ENCODE measurements at places on chromosomes 6 and 20.

DNA sequence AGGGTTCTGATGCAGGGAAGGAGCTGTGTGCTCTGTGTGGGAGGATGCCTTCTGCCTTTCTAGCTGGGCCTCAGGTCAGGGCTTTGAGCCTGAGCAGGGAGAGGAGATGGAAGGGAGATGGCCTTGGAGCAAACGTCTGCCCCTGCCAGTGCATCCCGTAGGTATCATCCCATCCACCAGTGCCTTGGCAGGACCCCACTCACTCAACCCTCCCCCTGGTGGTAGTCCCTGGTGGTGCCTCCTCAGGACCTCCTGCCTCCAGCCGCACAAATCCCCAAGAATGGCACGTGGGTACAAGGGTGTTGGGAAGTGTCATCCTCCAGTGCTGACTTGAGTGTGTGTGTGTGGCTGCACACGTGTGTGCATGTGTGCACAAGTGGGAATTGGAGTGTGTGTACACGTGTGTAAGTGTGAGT lies 23.1 kb upstream of the MICB start:
- DNase-seq = no peak

DNA sequence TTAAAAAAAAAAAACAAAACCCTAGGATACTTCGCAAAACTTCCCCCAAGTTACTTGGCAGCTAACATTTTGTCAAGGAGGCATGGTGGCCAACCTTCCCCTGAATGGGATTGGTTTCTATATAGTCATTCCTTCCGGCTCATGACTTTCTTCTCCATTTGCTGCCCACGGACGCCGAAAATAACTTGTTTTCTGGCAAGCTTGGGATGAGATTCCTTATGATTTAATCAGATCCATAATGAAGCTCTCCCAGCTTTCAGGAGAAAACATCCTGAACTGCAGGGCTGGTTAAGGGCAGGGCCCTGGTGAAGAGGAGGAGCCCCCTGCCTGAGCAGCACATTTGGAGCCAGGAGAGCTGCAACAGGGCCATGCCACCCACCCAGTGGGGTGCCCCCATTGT lies 49.9 kb downstream of the PPP1R16B start:
- DNase-seq = no peak

DNA sequence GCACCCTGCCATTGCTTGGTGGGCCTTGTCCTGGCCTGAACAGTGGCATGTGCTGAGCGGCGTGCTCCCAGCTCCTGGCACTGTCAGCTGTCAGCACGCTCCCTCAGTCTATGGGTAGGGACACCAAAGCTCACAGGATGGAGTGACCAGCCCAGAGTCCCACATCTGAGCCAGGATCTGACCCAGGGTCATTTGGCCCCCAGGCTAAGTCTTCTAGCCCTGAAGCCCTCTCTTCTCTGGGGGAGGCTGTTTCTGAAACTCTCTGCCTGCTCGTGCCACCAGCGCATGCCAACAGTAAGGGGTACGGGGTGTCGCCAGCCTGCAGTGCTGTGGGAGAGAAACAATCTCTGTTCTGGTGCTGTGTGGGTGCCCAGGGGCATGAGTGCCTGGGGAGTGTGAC lies 37.1 kb downstream of the CDH4 start:
- no peak for DNase-seq

DNA sequence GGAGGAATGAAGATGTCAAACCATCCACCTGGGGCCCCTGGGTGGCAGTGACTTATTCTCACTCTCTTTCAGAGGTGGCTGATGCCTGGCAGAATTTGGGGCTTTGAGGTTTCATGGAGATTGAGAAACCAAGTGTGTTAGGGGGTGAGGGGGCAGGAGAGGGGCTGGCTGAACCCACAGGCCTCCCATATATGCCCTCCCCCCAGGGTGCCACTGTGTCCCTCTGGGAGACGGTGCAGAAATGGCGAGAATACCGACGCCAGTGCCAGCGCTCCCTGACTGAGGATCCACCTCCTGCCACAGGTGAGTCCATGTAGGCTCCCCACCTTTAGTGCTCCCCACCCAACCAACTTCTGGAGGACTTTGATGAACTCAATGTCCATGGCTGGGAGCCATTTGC lies 7.6 kb downstream of the GLP1R start:
- DNase-seq = no peak

DNA sequence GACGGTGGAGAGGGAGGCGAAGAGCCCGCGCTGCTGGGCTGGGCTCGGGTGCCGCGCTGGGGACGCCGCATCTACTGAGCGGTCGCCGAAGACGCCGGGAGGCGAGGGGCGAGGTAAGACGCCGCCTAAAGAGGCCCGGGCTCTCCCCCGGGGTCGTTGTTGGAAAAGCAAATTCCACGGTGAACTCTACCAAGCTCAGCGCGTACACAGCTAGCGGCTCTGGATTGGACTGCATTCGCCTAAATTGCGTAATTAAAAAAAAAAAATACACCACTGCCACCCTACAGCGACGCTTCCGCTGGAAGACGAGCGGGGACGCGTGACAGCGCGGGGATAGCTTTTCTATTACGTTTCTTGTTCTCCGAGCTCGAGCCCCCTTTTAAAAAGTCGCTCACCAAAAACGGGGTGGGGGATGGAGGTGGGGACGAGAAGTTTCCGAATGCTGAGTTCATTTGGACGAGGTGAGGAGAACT lies 92.0 kb upstream of the PRDM1 start:
- peak; percentile 29 for DNase-seq

DNA sequence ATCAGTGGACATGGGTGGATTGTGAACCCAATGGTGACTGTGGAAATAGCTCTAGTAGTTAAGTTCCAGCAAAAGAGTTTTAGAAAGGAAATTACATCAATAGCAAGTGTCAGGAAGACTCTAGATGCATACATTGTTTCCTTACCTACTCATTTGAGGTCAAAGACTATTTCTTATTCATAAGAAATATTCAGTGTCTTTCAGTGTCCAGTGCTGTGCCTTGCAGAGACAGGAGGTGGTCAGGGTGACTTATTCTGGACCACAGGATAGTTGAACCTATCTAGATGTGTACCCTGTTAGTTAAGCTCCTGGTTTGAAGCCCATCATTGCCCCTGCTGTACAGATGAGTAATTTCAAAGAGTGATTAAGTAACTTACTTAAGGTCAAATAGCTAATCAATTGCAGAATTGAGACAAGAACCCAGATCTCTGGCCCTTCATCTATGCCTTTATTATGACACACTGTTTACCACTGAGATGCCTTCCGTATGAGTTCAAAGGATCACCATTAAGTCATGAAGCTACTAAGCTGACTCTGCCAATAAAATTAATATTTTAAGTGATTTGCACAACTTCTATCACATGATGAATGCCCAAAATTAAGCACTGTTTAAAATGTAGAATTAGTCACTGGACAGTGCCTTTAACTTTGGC lies 136.1 kb downstream of the PDSS2 start:
- DNase-seq = no peak

DNA sequence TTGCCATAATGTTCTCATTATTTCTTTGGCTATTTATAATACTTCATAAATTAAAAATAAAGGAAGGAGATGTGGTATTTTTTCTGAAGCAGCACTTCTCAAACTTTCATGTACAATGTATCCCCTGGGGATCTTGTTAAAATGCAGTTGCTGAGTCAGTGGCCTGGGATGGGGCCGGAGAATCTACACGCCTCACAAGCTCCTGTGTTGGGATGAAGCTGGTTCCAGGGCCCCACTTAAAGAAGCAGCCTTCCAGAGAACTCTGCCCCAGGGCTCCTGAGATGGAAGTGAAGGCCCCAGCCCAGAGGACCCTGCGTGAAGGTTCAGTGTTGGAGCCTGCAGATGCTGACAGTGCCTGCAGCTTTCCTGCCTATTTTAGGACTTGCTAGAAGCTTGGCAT lies 40.1 kb upstream of the SLC23A2 start:
- DNase-seq = no peak

DNA sequence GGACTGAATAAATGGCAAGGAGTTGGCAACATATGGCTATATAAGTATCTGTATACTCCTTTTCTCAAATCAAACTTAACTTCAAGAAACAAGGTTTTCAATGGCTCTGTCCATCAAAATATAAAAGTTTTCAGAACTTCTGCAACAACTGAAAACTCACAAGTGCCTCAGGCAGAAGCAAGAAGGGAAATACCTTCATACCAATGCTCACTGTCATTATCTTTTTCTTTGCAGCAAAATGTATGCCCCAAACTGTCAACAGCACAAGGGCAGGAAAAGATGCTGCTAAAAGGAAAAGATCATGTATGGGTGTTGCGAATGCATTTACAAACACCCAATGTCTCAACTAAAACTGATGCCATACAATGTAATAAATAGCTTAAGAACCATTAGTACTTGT lies 45.9 kb downstream of the PTPRK start:
- no peak for DNase-seq

GRCh38 chr6:14513496-14514393 lies 396.2 kb downstream of the CD83 start:
- no peak for DNase-seq

- DNase-seq = no peak
Observed at GRCh38 chr6:164763788-164764187, 545.6 kb downstream of the C6orf118 start.

GRCh38 chr20:10490706-10491105 lies 55.6 kb downstream of the SLX4IP start:
- no peak for DNase-seq

DNA sequence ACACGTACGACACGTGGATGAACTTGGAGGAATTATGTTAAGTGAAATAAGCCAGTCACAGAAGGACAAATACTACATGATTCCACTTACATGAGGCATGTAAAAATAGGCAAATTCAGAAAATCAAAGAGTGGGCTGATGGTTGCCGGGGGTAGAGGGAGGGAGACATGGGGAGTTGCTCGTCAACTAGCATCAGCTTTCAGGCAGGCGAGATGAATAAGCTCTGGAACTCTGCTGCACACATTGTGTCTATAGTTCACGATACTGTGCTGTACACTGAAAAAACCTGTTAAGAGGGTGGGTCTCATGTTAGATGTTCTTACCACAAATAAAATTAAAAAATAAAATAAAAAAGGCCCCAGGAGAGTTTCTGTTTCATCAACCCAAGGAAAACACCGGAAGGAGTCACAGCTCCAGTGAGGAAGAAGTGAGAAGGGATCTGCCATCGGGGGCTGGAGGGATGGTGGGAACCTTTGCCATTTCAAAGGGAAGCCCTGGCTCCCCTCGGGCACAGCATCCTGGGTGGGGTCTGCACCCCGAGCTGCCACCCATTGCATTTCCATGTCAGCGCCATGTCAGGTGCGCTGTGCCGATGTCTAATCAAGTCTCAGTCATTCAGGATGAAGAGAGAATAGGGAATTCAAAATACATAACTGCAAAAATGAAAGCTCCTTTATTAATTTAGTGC lies 98.3 kb downstream of the SLC22A23 start:
- no peak for DNase-seq

- no peak for DNase-seq
Observed at GRCh38 chr6:157268835-157269234, 54.5 kb downstream of the TMEM242 start.

DNA sequence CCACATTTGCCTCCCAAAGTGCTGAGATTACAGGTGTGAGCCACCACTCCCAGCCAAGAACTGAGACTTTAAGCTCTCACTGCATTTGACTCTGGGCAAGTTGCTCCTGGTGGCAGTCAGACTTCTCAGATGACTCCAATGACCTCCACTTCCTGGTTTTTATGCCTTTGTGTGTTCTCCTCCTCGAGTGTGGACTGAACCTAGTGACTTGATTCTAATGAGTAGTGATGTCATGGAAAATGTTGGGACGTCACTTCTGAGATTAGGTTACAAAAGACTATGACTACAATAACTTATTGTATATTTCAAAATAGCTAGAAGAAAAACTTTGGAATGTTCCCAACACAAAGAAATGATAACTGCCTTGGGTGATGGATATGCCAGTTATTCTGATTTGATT lies 12.0 kb downstream of the SPINT3 start:
- DNase-seq = no peak

- no peak for DNase-seq
Observed at GRCh38 chr6:119942078-119942752, 592.7 kb upstream of the MAN1A1 start.

- no peak for DNase-seq
Observed at GRCh38 chr6:356828-357251, 34.7 kb upstream of the IRF4 start.

DNA sequence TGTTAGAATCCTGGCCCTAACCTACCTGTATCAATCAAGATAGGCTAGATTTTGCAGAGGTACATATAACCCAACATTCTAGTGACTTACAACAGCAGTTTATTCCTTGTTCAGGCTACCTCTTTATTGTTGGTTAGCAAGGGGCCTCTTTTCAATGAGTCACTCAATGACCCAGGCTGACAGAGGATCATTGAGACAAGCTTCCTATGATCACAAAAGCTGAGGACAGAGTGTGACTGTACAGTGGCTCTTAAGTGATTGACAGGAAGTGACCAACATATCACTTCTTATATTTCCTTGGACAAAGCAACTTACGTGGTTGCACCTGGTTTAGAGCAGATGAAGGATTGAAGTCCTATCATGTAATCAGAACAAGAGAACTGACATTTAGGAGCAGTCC lies 740.9 kb downstream of the FRK start:
- no peak for DNase-seq

GRCh38 chr20:35199740-35200139 lies 26.8 kb upstream of the MMP24 start:
- DNase-seq = no peak

DNA sequence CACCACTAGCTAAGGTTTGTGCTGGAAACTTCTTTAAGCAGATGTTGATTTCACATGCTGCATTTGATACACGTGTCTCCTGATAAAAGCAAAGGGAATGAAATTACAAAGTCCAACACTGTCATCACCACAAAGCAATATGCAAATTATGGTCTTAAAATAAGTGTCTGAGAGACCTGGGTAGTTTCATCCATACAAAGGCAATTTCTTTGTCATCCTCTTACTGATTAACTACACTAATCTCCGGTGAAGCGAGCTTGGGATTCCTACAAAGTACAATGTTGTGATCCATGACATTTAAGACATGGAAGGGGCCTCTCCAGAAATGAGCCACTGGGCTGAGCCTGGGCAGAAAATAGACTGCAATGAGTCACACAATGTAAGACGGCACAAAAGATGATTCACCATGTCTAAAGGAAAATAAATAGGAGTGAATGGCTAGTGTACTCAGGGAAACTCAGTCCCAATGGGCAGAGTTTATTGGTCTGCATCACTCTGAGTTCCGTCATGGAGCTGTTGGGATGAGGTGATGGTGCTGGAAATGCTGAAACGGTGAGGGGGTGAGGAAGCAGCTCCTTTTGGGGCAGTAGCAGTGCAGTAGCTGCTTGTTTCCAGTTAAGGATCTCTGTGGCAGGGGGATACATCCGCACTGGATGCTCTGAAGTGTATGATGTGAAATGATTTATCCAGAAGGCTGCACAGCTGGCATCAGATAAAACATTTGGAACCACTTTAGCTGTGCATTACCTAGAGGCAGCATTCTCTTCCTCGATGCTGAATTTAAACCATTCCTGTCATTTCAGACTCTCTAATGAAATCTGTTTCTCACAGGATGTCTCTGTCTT lies 103.3 kb downstream of the IBTK start:
- no peak for DNase-seq

GRCh38 chr6:654136-654535 lies 2.8 kb downstream of the HUS1B start:
- no peak for DNase-seq

DNA sequence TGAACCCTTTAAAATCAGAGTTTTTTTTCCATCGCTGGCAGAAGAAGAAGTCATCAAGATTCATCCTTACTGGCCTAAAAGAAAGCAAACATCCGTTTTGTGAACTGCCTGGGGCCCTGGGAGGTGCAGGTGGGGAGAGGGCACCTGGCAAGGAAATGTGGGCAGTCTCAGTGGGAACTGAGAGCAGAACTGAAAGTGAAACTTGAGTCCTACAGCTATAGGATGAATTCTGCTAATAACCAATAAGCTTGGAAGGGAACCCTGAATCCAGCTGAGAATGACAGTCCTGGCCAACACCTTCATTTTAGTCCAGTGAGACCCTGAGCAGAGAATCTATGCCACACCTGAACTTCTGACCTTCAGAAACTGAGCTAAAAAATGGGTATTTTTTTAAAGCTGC lies 130.1 kb upstream of the ASCC3 start:
- no peak for DNase-seq
